Neural crest cell (in vitro differentiated cells): ENCODE measurements at places on chromosomes 13 and 19. TPM values are rescaled to one million over a fixed set of nuclear protein-coding genes. Genes with fewer than 3 reads are reported as not detected.

Gene SMIM24
- not detected in 2 replicates for total RNA-seq

- no peak for DNase-seq
Observed at GRCh38 chr13:36445278-36445677, 13.0 kb downstream of the CCNA1 start.

DNA sequence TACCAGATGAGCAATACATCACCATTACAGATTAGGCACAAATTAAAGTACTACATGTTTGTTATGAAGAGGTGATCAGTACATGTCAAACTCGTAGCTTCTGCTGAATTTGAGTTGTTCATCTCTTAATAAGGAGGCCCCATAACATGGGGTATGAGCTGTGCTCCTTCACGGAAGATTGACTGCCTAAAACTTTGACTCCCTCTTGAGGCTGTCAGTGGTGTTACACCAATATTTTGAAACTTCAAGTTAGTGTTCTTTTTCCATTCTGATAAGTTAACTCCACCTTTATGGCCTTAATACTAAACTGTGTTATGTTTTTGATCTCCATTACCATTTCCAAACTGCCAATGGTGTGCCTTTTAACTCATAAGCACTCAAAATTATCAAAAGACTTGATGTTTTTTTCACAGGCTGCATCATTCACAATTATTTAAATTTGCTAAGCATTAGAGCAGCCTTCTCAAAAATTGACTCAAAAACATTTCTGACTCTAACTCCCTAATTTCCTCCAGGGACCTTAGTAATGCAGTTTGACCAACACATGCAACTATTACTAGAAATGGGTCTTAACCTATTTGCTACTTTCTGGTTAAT lies 1591.5 kb downstream of the PCDH9 start:
- DNase-seq, result peak; percentile 9

DNA sequence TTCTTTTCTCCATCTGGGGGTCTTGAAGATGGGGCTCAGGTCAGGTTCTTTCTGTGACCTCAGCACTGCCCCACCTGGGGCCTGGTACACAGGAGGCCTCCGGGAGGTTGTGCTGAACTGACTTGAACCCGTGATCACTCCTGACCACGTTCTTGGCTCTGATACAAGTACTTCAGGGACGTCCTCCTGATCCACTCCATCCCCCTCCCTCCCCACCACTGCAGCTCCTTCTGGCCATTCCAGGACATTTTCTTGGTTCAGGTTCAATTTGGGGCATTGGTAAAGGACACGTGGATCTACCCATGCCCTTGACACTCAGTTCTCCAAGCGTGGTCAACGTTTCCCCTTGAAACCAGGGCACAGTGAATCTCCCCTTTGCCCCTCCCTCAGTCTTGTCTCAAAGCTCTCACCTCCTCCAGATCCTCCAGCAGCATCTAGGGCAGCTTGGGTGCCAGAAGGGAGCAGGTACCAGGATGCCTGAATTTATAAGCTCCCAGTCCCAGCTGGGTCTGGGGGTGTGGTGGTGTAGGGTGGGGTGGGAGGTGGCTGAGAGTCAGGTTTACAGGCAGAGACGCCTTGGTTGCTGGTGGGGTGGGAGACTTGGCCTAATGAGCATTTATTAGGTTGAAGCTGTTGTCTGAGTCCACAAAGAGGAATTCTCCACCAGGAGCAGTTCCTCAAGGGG lies at the start of gene KLK15:
Gene KLK15 (minus strand): TSS at position 458 of the 685 bp plus-strand sequence. CDS start 2,082 bp downstream, outside the sequence.
- no peak for DNase-seq

DNA sequence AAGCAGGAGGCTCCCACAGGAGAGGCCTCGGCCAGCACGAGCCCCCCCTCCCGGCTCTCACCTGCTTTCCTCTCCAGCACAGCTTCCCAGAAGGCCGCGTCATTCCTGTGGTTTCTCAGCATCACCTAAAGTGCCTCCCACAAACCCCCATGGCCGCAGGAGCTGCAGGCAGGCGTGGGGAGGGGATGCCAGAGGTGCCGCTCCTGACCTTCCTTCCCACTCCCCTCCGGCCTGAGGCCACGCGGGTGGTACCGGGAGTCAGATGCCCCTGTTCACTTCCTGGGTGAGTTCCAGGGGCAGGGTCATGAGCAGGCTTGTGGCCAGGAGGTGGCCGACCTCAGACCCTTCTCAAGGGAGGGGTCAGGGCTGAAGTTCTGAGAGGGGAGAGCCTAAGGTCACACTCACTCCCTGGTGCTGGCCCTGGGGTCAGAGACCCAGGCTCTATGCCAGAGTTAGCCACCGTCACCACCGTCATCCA lies 14.4 kb upstream of the NPAS1 start:
- DNase-seq, result no peak

DNA sequence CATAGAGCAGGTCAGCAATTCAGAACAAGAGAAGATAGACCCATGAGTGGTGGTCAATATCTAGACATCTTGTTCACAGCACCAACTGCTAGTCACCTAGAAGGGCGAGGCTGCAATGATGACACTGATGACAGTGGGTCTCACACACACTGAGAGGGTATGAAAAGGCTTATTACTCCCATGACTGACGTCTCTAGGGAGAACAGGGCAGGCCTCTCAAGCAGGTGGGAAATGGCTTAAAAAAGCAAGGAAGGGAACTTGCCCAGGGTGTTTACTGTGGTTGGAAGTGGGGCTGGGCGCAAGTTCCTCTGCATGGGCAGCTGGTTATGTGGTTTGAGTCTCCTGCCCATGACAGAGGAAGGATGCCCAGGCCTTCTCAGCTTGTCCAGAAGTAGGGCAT lies 33.8 kb downstream of the ZNF44 start:
- no peak for DNase-seq

DNA sequence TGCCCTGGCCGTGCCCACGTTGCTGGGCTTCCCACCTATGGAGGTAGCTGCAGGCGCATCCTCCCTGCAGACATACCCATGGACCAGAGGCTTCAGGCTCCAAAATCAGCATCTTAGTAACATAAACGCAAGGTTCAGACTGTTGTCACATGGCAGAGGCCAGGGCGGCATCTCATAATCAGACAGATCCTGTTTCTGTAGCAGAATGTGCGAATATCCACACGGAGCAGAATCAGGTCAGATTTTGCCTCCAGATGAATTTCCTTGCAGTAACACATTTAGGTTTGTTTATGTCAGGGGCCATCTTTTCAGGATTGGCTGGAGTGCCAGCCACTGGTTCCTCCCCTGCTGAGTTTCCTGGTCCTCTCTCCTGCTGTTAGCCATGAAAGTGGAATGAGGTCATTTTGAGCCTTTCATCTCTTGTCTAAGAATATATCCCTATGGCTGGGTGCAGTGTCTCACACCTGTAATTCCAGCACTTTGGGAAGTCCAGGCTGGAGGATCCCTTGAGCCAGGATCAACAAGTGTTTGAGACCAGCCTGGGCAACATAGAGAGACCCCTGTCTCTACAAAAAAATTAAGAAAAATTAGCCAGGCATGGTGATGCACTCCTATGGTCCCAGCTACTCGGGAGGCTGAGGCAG lies 20.5 kb downstream of the SMARCA4 start:
- no peak for DNase-seq
